Natural killer cell (primary cell): ENCODE measurements at places on chromosomes 4 and X. TPM values are rescaled to one million over a fixed set of nuclear protein-coding genes. Genes with fewer than 3 reads are reported as not detected.

Gene PASD1
- total RNA-seq, result not detected

Gene NMU
- not detected for total RNA-seq

Gene USP46
- 7.8 TPM for total RNA-seq

Gene PRDM5
- total RNA-seq, result not detected

DNA sequence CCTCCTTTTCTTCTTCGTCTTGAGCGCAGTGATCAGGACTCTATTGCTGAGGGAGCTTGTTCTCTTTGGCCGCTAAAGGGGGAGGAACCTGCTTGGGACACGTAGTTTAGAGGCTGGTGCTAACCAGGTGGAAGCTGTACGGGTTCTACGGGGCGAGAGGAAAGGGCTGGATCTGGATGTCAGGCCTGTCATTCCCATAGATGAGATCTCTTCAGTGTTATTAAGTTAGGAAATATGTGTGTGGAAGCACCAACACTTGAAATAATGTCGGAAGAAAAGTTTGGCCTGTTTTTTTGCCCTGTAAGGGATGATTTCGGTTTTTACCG is 643 bp downstream of the SRP72 start:
- no peaks in the 10 kb centered on the region for H3K27me3 ChIP-seq
- H3K4me3 ChIP-seq, result peak overlapping the region; percentile 81
- H3K36me3 ChIP-seq, result peaks cover 28% of the 10 kb centered on the region
- peak overlapping the region; percentile 85 for H3K27ac ChIP-seq
- DNase-seq, result peak; percentile 54

- no peak for DNase-seq
- no peak overlapping the region for H3K27ac ChIP-seq
- H3K4me3 ChIP-seq, result no peak overlapping the region
- no peaks in the 10 kb centered on the region for H3K36me3 ChIP-seq
- no peaks in the 10 kb centered on the region for H3K27me3 ChIP-seq
Measured at GRCh38 chrX:103626855-103627254, 1.9 kb upstream of the TCEAL1 start.

GRCh38 chrX:29662759-29663503 is 552.4 kb upstream of the MAGEB2 start:
- no peak for DNase-seq
- no peaks in the 10 kb centered on the region for H3K4me1 ChIP-seq
- H3K36me3 ChIP-seq, result no peaks in the 10 kb centered on the region
- no peak overlapping the region for H3K4me3 ChIP-seq

DNA sequence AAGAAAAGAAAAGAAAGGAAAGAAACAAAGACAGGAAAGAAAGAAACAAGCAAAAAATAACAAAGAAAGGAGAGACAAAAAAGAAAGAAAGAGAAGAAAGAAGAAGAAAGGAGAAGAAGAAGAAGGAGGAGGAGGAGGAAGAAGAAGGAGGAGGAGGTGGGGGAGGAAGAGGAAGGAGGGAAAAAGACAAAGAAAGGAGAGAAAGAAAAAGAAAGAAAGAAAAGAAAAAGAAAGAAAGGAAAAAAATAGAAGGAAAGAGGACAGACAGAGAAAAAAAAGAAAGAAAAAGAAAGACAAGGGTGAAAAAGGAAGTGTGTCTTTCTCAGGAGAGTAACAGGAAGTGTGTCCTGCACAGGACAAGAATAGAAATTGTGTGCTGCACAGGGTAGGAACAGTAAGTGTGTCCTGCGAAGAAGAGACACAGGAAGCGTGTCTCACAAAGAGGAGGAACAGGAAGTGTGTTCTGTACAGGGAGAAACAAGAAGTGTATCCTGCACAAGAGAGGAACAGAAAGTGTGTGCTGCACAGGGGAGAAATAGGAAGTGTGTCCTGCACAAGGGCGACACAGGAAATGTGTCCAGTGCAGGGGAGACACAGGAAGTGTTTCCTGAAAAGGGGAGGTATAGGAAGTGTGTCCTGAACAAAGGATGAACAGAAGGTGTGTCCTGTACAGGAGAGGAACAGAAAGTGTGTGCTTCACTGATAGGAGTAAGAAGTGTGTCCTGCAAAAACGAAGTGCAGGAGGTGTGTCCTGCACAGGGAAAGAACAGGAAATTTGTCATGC is 101.2 kb downstream of the ARSF start:
- DNase-seq, result no peak
- H3K27ac ChIP-seq, result no peak overlapping the region
- no peaks in the 10 kb centered on the region for H3K27me3 ChIP-seq
- H3K4me3 ChIP-seq, result no peak overlapping the region
- H3K36me3 ChIP-seq, result no peaks in the 10 kb centered on the region
- H3K4me1 ChIP-seq, result peaks cover 14% of the 10 kb centered on the region

GRCh38 chr4:41613821-41614220 is 75.9 kb downstream of the LIMCH1 start:
- no peak overlapping the region for H3K4me3 ChIP-seq
- H3K27ac ChIP-seq, result no peak overlapping the region
- no peaks in the 10 kb centered on the region for H3K36me3 ChIP-seq
- no peaks in the 10 kb centered on the region for H3K27me3 ChIP-seq
- no peak for DNase-seq
